ENCODE measurements at places on chromosomes 5 and 9.
A peak's percentile ranks its signal among the peaks of the same experiment; 100 is the strongest.

DNA sequence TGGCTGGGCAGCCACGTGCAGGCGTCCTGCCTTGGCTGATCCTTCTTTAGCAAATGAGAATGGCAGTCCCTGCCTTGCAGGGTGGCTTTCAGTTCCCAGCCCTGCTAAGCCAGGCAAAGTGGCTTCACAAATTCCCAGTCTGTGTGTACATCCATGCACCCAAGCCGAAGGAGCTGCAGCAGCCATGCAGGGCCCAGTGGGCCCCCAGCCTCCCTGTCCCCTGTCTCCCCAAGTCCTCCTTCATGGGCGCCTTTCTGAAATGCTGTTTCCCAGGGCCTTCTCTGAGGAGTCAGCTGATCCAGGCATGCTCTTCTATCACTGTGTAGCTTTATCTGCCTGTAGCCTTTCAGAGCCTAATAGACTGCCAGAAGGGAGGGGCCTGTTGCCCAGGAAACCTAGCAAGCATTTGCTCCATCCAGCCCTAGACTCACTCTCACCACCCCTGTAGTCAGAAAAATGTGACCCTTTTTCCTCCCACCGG, 47.4 kb upstream of the SHC3 start:
- DNase-seq = no peak
- no peak overlapping the region for H3K4me3 ChIP-seq
- H3K36me3 ChIP-seq = no peaks in the 10 kb centered on the region
- no peaks in the 10 kb centered on the region for H3K4me1 ChIP-seq
- no peak overlapping the region for H3K27ac ChIP-seq

GRCh38 chr9:8614926-8615440, 815.4 kb upstream of the DMAC1 start:
- no peak overlapping the region for H3K4me3 ChIP-seq
- H3K36me3 ChIP-seq = no peaks in the 10 kb centered on the region
- H3K27ac ChIP-seq = no peak overlapping the region
- H3K27me3 ChIP-seq = no peaks in the 10 kb centered on the region
- H3K4me1 ChIP-seq = peaks cover 23% of the 10 kb centered on the region

GRCh38 chr9:136517012-136517743, 28.7 kb downstream of the NOTCH1 start:
- H3K27me3 ChIP-seq = no peaks in the 10 kb centered on the region
- H3K36me3 ChIP-seq = peaks cover 65% of the 10 kb centered on the region
- H3K27ac ChIP-seq = no peak overlapping the region
- no peak for DNase-seq
- H3K4me1 ChIP-seq = no peaks in the 10 kb centered on the region

GRCh38 chr5:107610798-107611197, 59.9 kb downstream of the EFNA5 start:
- no peak overlapping the region for H3K27ac ChIP-seq
- H3K4me1 ChIP-seq = peaks cover 8% of the 10 kb centered on the region

DNA sequence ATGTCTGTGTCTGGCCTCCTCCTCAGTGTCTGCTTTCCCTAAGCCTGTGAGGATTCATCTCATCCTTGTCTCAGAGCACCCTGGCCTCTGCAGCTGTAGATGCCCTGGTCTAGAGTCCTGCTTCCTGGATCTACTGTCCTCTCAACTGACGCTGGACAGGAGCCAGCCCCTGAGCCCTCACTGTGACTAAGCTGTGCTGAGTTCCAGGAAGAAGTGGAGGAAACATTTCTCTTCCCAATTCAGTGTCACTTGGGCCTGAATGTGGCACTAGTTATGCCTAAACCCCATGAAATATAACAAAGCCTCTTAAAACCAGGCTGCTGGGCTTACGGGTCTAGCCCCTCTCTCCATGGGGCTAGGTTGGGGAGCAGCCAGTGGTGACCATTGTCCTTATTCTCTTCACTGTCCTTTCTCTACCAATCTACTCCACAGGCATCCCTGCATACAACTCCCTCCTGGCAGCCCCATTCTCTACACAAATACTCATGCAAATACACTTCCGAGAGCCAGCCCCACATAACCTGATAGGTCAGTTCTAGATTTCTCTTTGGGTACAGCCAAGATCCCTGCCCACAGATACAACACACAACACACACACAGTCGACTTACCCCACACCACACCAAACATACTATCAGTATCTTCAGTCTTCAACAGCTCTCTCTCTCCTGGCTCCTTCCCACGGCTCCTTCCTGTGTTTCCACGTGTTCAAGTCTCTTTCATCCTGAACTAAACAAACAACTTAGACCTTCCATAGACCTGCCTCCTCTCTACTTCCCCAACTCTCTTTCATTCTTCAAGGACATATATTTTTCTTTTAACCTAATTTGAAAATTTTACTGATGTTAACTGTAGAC, 220.8 kb downstream of the SNX18 start:
- no peaks in the 10 kb centered on the region for H3K27me3 ChIP-seq
- no peaks in the 10 kb centered on the region for H3K36me3 ChIP-seq
- no peak overlapping the region for H3K27ac ChIP-seq
- peaks cover 5% of the 10 kb centered on the region for H3K4me1 ChIP-seq
- no peak overlapping the region for H3K4me3 ChIP-seq

DNA sequence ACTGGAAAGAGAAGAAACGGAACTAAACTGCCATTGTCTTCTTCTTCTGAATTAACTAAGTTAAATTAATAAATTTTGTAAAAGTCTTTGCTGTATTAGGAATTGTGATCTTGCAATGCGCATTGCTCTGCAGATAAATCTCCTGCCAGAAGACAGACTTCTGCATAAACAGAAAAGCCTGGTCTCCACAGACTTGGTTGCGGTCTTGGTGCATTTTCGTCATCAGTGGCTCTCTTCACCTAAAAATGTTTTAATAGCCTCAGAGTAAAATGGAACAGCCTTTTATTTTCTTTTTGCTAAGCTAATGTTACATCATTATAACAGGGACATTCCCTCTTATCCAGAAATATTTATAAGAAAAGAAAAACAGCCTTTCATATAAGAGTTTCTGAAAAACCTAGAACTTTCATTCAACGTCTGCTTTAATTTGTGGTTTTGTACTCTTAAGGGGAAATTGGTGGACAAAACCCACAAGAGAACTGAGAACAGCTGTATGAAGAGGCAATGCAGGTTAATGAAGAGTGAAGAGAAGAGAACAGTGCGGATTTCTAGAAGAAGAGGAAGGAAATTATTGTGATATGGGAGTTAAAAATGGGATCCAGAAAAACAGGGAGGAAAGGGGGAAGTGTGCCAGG, 10.1 kb downstream of the IFNA5 start:
- no peaks in the 10 kb centered on the region for H3K27me3 ChIP-seq
- H3K27ac ChIP-seq = no peak overlapping the region
- no peaks in the 10 kb centered on the region for H3K4me1 ChIP-seq

- no peak overlapping the region for H3K4me3 ChIP-seq
- H3K27ac ChIP-seq = no peak overlapping the region
- no peaks in the 10 kb centered on the region for H3K4me1 ChIP-seq
- no peaks in the 10 kb centered on the region for H3K36me3 ChIP-seq
Observed at GRCh38 chr9:87670572-87671264, 55.2 kb upstream of the CTSL start.

DNA sequence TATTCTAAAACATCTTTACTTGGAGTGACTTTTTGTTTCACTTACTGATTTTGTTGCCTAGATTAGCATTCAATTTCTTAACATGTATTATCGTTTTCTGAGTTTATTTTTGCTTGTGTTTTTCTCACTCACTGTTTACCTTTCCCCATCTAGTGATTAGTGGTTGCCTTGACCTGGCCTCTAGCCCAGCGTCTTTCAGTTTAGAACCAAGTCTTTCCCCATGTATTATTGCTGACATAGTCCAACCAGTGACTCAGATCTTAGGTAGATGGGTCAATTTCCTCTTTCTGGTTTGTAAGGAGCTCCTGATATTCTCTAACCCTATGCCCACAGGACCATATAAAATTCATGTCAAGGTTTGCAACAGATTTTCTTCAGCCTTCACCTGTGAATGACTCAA, 135.5 kb downstream of the PRR16 start:
- no peak overlapping the region for H3K27ac ChIP-seq
- H3K4me3 ChIP-seq = no peak overlapping the region
- DNase-seq = no peak
- no peaks in the 10 kb centered on the region for H3K36me3 ChIP-seq
- no peaks in the 10 kb centered on the region for H3K27me3 ChIP-seq
- H3K4me1 ChIP-seq = peaks cover 8% of the 10 kb centered on the region

DNA sequence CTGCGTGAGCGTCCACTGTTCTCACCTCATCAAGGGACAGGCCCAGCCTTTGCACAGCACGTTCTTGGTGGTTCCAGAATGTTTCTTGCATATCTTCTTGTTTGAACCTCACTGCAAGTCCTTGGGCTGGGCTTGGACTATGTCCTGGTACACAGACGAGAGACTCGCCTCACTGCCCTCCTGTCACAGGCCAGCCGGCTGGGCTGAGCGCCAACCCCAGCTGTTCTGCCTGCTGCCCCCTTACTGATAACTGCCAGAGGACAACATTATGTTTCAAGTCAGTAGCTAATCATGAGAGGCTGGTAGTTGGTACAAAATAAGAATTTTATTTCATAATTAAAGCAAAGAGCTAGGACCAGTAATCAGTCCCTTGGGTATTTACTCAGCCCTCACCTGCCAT, 52.8 kb upstream of the LRRTM2 start:
- peaks cover 15% of the 10 kb centered on the region for H3K4me1 ChIP-seq
- no peak overlapping the region for H3K4me3 ChIP-seq
- H3K27me3 ChIP-seq = no peaks in the 10 kb centered on the region
- peak overlapping the region; percentile 58 for H3K27ac ChIP-seq
- DNase-seq = no peak
- peaks cover 58% of the 10 kb centered on the region for H3K36me3 ChIP-seq

GRCh38 chr5:305459-305858, 16.1 kb upstream of the AHRR start:
- no peak overlapping the region for H3K4me3 ChIP-seq
- H3K27ac ChIP-seq = no peak overlapping the region
- H3K4me1 ChIP-seq = no peaks in the 10 kb centered on the region
- no peaks in the 10 kb centered on the region for H3K27me3 ChIP-seq

DNA sequence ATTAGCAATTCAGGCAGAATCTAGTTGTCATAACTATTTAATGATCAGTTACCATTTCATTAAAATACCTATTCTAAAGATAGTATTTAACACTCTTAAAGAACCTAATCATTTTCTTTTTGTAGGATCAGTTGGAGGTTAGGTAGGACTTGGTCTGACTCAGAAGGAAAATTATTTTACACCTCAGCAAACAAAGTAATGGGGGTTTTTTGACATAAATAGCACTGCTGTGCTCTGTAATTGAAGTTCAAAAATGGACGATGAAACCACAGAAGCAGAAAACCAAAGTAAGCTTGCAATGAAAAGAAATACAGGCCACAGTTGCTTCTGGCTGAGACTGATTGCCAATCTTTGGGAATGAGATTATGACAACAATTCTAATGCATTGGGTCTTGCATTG, 187.0 kb upstream of the TRPM3 start:
- H3K27ac ChIP-seq = no peak overlapping the region
- no peaks in the 10 kb centered on the region for H3K4me1 ChIP-seq
- no peaks in the 10 kb centered on the region for H3K27me3 ChIP-seq
- H3K4me3 ChIP-seq = no peak overlapping the region
- DNase-seq = no peak

DNA sequence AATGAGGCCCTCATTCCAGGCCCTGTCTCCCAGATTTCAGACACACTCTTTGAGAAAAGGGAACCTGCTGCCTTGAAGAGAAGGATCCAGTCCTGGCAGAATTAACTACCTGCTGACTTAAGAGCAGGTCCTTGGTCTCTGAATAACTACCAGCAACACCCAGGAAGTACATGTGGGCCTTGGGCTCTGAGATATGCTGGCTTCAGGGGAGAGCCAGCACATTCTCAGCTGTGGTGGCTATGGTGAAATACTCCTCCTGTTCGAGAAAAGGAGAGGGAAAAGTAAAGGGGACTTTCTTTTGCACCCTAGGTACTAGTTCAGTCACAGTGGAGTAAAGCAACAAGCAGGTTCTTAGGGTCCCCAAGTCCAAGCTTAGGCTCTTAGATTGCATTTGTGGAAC, 120.0 kb downstream of the HMHB1 start:
- no peak for DNase-seq
- H3K4me1 ChIP-seq = no peaks in the 10 kb centered on the region
- H3K4me3 ChIP-seq = no peak overlapping the region
- no peak overlapping the region for H3K27ac ChIP-seq
- no peaks in the 10 kb centered on the region for H3K36me3 ChIP-seq

DNA sequence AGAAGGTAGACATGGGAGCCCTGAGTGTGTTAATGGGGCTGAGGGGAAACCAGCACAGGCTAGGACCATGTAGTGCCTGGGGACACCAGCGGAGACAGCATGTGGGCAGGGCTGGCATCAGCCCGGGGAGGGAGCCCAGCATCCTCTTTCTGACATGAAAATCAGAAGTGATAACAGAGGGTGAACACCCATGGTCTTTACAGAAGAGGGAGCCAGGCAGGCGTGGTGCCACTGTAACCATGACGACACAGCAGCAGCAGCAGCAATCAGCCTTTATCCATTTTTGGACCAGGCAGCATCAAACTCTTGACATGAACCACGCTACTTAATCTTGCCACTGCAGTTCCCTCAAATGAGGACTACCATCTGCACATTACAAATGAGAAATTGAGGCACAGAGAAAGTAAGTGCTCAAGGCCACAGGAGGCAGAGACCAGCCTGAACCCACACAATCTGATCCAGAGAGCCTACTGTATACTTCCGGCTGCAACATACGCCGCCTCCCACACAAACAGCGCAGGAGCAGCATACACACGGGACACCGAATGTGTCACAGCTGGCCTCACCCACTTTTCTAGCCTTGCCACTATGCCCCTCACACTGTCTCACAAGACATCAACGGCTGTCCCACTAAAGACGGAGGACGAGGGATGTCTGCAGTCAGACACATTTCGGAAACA, 23.8 kb downstream of the CAMSAP1 start:
- H3K36me3 ChIP-seq = no peaks in the 10 kb centered on the region
- H3K4me1 ChIP-seq = peaks cover 55% of the 10 kb centered on the region
- H3K27me3 ChIP-seq = no peaks in the 10 kb centered on the region
- DNase-seq = no peak
- H3K27ac ChIP-seq = no peak overlapping the region

DNA sequence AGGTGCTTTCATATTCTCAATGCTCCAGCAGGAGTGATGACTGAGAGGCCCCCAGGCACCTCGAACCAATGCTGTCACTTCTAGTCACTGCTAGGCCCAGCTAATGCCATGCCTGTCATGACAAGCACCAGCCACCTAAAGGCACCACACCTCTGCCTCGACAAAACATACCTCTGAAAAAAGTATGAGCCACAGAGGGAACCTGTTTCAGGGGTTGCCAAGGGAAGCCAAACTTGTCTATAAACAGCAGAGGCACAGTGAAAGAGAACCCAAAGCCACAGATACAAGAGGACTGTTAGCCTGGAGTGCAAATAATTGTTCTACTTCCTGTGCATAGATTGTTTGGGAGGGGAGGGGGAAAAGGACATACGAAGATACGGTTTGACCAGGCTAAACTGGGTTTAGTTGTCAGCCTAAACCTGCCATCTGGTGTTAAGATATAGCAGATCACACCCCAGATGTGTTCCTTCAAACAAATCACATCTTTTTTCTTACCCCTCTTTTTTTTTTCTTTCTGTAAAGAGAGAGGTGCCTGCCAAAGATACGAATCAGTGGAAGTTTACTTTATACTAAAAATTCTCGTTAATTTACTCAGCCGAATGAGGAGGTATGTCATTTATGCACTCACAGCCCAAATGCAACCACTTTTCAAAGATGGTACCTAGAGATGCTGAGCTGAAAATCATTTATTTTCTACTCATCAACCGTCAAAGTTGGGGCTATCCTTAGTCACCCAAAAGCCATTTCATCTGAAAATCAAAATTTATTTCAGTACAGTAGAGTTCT, 45.7 kb downstream of the BNC2 start:
- DNase-seq = no peak
- no peaks in the 10 kb centered on the region for H3K4me1 ChIP-seq
- no peaks in the 10 kb centered on the region for H3K27me3 ChIP-seq
- H3K27ac ChIP-seq = no peak overlapping the region

Measured in thoracic aorta (tissue), 2 donors.